Activated naive CD4-positive, alpha-beta T cell (primary cell): ENCODE measurements at places on chromosomes 3 and 15.

DNA sequence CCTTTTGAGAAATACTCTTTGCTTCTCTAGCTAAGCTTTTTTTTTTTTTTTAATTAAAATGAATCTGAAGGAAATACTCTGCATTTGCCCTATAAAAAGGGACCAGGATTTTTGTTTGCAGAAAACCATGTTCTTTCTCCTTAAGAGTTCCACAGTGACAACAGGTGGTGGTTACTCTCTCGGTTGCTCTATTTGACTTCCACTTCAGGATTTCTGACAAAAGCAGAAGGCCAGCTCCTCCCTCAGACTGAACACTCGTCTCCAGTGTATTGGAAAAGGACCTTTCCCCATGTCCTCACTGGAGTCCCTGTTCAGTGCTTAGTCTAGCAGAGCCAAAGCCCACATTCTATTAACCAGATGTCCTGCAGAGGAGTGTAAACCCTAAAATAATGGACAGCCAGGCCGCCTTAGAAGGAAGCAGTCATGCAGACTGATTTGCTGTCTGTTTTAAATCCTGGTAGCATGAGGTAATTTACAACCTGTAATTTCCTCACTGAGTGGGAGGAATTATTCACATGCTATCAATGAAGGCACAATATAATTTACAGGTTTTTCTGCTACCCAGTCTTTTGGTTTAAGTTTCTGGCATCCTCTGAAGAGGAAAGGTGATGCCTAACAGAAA lies 599.3 kb downstream of the PYDC2 start:
- DNase-seq: no peak

DNA sequence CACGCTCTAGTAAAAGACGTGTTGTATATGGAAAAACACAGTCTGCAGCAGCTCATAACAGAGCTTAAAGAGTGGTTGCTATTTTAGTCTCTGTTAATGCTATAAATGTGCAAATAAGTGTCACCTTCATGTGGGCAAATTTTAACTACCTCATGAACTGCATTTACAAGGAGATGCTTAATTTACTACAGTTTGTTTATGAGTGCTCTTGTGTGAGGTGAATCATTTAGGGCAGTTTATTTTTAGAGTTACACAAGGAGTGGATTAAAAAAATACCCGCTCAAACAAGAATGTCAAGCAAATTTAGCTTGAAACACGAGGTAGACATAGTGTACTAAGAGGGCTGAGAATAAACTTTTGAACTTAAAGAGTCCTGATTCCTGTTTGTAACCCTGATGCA lies 579.0 kb downstream of the MFSD1 start:
- DNase-seq: no peak

DNA sequence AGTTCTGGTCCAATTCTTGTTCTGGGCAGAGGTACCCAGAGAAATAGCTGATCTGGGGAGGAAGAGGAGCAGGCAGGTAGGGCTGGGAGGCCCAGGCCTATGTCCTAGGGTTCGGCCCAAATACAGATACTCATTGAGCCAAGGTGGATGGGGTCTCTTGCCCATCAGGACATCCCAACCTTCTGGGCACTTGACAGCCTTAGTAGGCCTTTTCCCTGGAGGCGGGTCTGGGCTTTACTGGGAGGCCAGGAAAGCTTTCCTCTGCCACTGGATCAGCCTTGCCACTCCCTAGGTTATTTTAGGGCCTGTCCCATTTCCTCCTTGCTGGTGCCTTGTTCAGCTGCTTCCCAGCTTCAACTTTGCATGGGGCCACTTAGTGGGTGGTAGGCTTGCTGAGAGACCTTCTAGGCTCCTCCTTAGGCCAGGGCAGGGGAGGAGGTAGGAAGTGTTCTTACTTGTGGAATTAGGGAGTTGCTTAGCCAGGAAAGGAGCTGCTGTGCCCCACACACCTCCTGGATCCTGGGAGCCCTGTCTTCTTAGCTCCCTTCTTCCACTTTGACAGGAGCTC lies 9.7 kb downstream of the TEX264 start:
- DNase-seq: no peak

DNA sequence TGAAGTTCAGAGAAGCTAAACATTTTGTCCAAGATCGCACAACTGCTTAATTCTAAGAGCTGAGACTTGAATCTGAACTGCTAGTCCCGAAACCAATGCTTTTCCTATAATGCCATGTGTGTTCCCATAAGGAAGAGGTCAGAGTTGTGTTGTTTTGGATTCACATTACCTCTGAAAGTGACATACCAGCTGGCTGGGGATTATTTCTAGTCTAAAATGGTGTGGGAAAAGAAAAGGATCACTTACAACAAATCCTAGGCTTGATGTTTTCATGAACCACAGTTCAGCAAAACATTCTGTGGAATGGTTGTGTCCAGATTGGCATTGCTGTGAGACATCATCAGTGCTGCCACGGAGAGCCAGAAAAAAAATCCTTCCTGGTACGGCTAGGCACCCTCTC lies 35.0 kb upstream of the LRRC3B start:
- no peak for DNase-seq

GRCh38 chr15:32646291-32646690 lies 4.8 kb downstream of the SCG5 start:
- DNase-seq: no peak

DNA sequence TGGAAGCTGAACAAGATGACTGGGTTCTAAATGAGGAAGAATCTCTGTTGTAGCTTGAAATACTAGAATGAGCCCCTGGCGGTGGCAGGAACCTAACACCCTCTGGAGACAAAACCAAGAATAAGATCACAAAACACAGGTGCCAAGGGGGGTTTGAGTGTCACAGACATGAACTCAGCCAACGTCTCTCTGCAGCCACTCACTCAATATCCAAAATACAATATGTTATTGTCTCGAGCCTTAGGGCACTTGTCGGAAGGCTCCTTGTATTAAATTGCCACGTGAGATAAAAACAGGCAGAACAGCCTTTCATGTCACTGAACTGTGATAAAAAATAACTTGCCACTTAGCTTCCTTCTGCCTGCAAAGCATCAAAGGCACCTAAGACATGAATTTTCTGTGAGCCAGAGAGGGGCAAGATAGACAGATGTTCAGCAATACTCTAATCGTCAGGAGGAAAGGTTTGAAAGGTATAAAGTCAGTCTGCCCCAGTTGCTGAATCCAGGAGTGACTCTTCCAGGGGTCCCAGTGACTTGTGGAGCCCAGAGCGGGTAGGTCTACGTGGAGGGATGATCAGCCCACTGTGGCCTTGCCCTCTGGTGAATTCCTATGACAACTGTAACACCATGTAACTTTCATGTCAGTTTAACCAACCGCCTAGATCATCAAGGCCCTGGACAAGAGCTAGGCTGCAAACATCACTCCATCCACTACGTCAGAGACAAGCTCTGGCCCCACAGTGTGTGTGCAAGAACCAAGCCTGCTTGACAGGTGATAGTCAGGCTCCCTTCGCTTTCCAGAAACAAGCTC lies 165.2 kb downstream of the OSBPL10 start:
- DNase-seq: no peak

- DNase-seq: no peak
These were observed 431.3 kb downstream of the FOXP1 start for GRCh38 chr3:71152039-71152891.

DNA sequence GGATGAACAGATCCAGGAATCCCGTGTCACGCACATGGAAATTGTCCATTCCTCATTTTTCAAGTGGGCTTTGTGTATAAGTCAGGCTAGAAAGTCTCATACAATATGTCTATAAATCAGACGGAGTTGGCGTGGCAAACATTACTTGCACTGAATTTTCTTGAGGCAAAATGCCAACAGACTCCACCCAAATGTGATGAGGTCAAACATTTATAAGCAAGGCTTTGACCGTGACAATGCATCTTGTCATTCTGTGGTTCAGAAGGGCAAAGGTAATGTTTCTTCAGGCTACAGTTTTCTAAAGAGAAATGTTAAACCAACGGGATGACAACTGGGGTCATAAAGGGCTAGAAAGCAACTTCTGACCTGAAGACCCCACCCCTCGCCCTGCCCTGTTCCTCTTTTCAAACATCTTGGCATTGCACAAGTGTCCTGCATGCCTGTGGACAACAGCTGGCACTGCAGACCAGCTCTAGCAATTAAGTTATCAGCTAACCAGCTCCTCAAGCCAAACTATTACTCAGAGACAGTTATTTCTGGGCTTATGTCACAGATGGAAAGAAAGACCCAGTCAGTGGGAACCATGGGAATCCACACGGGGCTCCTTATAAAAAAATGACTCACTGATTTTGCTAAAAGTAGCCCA lies 36.5 kb upstream of the SPTBN5 start:
- no peak for DNase-seq

DNA sequence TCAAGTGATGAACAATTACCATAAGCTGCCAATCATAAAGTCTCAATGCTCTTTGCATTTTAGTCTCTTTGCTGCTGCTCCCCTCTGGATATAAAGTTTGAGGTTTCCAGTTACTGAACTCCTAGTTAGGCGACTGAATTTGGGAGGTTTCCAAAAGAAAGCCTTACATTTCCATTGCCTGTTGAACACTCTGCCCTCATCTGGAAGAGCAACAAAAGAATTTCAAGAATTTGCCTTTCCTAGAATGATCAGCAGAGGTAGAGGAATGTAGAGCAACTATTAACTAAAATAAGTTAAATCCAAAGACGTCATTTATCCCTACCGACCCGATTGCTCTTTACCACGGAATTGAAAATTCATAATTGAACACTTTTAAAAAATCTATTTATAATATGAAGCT lies 53.4 kb upstream of the PRICKLE2 start:
- DNase-seq: no peak

GRCh38 chr15:95770196-95770595 lies 560.3 kb upstream of the NR2F2 start:
- no peak for DNase-seq

DNA sequence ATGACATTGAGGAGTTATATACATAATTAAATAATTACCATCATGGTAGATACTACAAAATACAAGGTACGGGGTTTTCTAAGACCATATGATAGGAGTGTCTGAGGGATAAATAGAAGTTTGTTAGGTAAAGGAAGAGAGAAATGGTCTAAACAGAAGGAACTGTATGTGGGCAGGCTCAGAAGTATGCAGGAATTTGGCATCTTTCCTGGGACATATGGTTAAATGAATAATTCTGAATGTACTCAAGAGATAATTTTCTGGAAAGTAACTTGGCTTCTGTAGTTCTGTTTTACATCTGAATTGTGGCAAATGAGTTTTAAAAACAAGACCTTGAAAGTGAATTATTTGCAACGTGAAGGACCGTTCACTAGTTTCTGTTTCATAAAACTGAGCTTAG lies 17.5 kb downstream of the LMCD1 start:
- no peak for DNase-seq

DNA sequence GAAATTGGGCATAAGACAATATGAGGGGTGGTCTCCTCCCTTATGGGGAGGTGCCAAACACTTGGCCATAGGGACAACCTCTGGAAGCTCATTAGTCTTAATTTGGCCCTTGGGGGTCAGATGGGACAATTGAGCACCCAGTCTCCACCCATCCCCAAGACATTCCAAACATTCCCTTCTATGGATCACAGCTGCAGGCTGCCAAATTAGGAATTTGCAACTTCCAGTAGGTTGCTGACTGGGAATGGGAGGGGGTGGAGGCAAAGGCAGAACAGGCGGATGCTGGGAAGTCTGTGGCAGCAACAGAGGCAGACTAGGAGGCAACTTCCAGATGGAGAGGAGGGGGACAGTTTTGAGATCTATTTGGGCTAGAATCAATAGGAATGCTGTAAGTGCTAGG lies 1.4 kb upstream of the PDHB start:
- no peak for DNase-seq

GRCh38 chr3:60206206-60206605 lies 1045.0 kb downstream of the FHIT start:
- no peak for DNase-seq

DNA sequence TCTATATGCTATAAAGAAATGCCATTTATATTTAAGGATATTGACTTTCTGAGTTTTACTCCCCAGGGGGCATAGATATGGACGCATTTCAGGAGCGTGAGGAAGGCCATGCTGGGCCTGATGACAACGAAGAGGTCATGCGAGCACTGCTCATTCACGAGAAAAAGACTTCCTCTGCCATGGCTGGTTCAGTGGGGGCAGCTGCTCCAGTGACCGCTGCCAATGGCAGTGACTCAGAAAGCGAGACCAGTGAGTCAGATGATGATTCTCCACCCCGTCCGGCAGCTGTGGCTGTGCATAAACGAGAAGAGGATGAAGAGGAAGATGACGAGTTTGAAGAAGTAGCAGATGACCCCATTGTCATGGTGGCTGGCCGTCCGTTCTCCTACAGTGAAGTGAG lies 38.4 kb downstream of the GTF2E1 start:
- no peak for DNase-seq

DNA sequence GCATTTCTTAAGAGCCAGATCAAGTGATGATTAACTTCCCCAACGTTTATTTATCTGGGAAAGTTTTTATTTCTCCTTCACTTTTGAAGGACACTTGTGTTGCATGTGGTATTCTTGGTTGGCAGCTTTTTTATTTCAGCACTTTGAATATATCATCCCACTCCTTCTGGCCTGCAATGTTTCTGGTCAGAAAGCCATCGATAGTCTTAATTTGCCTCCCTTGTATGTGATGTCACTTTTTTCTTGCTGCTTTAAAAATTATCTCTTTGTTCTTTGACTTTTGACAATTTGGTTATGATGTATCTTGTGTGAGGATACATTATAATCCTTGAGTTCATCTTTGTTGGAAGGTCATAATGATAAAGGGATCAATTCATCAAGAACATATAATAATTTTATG lies 503.2 kb downstream of the OTOL1 start:
- no peak for DNase-seq

DNA sequence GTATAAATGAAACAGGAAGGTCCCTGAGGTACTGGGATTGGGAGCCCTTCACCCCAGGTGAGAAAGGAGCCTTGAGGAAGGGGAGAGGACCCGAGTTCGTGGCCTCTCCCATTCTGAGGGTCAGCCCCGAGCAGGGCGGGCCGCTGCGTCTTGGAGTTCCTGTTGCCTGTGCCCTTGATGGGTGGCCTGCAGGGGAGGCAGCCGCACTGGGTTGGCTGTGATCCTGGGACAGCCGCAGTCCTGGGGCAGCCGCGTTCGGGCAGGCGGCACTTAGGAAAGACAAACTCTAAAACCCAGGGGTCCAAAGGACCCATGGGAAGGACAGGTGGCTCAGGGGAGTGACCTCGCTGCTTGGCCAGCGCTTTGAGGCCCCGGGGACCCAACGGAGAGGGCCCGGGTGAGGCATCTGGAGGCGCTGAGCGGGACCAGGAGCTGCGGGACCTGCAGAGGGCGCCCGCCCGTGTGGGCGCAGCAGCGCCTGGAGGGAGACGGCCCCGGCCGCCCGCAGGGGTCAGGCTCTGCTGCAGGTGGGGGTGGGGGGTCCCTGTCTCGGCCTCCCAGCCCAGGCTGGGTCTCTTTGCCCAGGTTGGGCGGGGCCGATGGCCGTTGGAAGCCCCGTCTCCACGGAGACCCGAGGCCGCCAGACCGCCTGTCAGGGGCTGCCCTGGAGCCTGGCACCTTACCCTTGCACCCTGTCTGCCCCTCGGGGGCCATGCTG lies 65.1 kb downstream of the HMCES start:
- DNase-seq: no peak
